Mammary epithelial cell (primary cell): ENCODE measurements at places on chromosomes 5 and 9. TPM values are rescaled to one million over a fixed set of nuclear protein-coding genes. Genes with fewer than 3 reads are reported as not detected.
A peak's percentile ranks its signal among the peaks of the same experiment; 100 is the strongest.

Gene PCDHGA10
- 0.03 TPM for polyA plus RNA-seq

Gene ADGRV1
- 0.02 TPM for polyA plus RNA-seq

Gene C5orf63
- polyA plus RNA-seq = 4.4 TPM

Gene AJM1
- polyA plus RNA-seq = 0.40 TPM

GRCh38 chr9:137295238-137295811 is 6.7 kb downstream of the NRARP start:
- no peak for DNase-seq

- peak; percentile 68 for DNase-seq
Observed at GRCh38 chr5:147939431-147940114, 33.2 kb upstream of the C5orf46 start.

DNA sequence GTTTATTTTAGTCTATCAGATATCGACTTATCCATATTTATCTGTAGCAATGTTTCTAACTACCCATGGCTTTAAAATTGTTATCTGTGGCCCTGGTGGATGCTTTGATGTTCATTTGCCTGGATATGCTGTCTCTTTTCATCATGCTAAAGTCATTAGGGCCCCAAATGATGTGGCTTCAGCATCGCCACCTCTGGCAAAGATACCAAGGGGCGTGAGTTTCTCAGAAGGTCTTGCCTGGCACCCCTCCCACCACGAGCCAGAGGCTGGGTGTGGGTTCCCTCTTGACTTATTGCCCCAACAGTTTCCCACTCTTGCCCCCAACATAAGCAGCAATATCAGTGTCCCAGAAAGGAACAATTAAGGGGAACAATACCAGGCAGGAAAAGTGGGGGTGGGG is 5.4 kb downstream of the ROPN1L start:
- DNase-seq = no peak

DNA sequence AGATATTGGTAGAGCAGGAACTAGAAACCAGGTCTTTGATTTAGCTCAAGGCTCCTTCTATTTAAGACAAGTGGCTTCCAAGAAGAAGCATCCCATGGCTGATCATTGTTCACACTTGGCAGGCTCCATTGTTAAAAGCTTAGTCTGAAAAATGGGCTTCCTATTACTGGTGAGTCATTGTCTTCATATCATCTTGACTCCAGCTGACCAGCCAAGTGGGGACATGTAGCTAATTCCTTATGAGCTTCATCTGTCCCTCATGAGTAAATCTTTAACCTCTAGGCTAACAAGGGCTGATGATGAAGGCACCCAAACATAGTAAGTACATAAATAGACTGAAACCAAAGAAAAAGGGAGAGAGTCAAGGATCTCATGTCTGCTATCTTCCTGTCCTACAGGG is 530.3 kb upstream of the KLF4 start:
- DNase-seq = peak; percentile 21

DNA sequence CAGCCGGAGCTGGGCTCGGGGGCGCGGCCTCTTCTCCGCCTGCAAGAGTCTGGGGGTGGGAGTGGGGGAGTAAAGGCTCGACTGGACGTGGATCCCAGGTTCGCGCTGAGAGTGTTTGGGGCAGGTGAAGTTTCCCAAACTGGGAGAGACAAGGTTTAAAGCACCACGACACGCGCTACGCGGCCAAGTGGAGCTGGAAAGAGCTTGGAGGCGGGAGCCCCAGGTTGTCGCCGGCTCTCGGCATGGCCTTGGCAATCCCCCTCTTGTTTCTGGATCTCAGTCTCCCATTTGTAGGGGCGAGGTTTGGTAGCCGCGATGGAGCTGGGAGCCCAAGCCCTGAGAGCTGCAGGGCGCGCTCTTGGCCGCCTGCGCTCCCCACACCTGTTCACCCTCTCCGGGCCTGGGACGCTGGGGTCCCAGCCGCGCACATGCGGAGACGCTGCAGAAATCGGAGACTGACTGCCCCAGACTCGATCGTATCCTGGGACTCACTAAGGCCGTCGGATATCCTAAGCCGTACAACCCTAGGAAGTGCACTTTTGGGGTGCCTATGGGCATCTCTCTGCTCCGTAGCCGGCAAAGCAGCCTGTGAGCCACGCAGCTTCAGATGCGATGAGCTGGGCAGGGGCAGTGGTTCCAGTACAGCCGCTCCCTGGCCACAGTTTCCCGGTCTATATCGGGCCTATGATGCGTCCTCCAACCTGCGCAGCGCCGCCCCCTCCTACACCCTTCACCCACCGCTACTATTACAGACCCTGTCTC is 937 bp downstream of the TMOD1 start:
- DNase-seq = no peak

DNA sequence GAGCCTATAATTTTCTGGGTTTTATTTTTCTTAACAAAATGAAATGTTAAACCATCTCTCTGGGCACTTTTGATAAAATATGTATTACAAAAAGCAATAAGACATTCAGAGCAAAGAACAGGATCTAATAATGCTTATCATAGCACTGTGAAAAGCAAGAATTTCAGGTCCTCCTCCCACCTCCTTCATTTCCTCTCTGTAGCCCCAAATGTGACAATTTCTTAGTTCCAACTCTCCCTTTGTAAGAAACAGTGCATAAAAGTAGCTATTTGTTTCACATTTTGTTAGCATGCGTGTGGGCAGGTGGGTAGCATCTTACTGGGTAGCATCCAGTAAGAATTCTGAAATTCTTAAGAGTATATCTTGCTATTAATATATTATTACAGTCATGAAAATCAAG is 130.9 kb upstream of the RASA1 start:
- DNase-seq = no peak

GRCh38 chr5:150780187-150780692 is 1.7 kb downstream of the SMIM3 start:
- DNase-seq = peak; percentile 56

DNA sequence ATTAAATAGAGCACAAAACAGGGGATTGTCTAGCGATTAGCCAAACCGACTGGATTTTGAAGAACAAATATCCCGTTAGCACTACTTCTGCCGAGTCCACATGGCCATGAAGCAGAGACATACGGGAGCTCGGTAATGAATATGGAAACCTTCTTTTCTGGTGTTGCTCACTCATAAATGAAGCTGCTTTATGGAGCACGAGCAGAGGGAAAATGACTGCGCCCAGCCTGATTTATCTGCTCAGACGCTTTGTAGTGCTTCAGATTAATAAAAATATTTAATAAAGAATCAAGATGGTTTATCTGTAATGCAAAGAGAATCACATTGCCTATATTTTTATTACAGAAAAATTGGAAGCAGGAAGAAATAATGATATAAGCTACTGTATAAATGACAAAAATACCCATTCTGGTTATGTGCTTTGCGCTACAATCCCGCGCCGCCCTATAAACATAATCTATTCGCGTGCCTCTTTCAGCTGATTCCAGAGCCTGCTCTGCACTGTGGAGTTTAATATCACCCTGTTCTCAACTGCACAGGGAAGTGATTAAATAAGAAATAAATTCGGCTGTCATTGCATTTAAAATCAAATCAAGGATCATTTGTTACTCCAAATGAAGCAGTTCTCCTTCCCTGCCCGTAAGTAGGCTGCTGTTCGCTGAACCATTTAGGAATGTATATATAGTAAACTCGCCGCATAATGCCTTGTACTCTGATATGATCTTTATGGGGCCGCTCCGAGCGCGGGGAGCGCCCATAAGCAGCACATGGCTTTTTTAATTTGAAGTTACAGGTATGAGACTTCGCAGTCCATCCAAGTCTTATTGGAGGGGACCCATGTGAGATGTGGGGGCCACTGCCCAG is 22.3 kb upstream of the UBAC1 start:
- DNase-seq = no peak

Gene BTNL3
- not detected for polyA plus RNA-seq

DNA sequence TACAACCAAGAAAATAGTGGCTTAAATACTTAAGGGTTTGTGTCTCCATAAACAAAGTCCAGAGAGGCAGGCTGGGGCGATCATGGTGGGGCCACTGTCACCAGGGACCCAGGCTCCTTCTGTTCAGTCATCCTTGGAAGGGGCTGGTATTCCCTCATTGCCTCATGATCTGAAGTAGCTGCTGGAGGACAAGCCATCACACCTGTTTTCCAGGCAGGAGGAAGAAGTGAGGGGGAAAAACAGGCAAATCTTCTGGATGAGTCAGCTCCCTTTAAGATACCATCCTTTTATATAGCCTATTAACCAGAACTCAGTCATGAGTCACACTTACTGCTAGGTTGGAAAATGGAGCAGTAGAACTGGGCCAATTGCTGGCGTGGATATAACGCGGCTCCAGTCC is 92.3 kb downstream of the DAP start:
- peak; percentile 8 for DNase-seq

Gene HAPLN1
- not detected for polyA plus RNA-seq

Gene TEX48
- not detected for polyA plus RNA-seq

Gene RANBP17
- polyA plus RNA-seq = 0.76 TPM

Gene HIGD2A
- polyA plus RNA-seq = 141 TPM

DNA sequence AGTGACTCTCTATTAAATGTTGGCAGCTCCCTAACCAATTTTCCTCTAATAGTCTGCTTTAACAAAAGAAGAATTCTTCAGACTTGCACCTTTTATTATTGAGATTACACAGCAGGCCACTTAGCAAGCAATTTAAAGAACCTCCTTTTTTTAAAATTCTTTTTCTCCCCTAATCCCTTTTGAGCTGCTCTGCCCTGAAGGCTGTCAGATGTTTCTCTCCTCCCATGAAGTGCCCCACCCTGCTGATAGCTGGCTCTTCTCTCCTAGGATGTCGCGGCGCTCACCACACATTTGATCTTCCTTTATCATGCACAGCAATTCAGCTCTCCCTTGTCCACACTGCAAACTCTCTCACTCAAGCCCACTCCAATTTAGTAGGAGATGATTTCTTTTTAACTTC is 1471.1 kb upstream of the ACO1 start:
- no peak for DNase-seq

Gene SPATA31D4
- polyA plus RNA-seq = not detected

- no peak for DNase-seq
Observed at GRCh38 chr9:108911820-108912219, 22.1 kb downstream of the ELP1 start.

- DNase-seq = peak; percentile 3
Observed at GRCh38 chr5:170986598-170986997, 124.8 kb downstream of the RANBP17 start.

- no peak for DNase-seq
Observed at GRCh38 chr9:90726215-90726614, 75.4 kb upstream of the SYK start.

Gene GTF3C5
- polyA plus RNA-seq = 54.9 TPM

GRCh38 chr9:101463397-101463796 is 27.8 kb upstream of the ALDOB start:
- peak; percentile 55 for DNase-seq

Gene LCN1
- polyA plus RNA-seq = not detected

Gene PGGT1B
- polyA plus RNA-seq = 2.1 TPM

DNA sequence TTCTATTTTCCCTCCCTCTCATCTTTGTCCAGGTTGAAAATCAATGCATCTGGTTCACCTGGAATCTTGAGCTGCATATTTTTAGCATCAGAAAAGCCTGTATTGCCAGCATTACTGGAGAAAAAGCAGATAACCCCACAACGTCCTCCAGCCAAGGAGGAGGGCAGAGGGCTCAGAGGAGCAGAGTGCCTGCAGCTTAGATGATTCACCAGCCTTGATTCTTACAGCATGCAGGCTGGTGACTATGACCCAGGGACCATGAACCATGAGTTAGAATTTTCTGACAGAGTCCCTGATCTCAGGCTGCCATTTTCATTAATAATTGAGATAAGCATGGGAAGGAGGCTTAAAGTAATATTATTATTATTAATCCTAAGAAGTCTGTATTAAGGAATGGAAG is 278.2 kb downstream of the BRINP1 start:
- no peak for DNase-seq

DNA sequence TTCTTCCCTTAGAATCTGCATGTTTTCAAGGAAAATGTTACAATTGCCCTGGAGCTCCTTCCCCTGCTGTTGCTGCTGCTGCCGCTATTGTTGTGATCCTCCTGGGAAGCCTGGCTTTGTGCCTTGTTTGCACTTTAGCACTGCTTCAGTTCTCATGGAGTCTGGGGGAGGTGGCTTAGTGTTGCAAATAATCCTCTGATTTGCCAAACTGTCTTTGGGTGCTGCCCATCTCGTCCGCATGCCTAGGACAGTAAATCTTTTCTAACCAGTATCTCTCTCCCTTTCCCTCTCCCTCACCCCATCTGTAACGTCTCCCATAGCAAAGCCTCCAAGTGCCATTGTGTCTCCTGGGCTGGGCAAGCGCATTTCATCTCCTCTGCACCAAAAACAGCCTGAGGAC is 30.3 kb downstream of the FAM240B start:
- DNase-seq = no peak

DNA sequence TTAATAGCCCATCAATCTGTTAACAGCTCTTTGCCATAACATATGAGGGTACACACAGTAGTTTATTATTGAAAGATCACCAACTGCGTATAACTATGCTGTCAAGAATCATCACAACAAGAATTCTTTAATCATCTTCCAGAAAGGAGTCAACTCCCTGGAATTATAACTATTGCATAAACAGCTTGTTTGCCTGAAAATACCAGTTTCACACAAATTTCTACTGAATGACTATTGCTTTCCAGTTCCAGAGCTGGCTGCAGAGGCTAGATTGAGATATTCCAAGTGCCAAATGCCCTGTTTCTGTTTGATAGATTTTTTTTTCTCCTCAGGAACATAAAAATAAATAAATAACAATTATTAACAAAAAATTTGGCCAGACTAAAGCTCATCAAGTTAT is 444.7 kb downstream of the TLE1 start:
- no peak for DNase-seq
